ENCODE measurements at places on chromosomes 3 and 15.

- H3K27ac ChIP-seq, result no peak overlapping the region
- peaks cover 52% of the 10 kb centered on the region for H3K36me3 ChIP-seq
- H3K4me3 ChIP-seq, result no peak overlapping the region
- DNase-seq, result no peak
- H3K4me1 ChIP-seq, result peaks cover 36% of the 10 kb centered on the region
Observed at GRCh38 chr3:14128724-14129123, 3.9 kb downstream of the TMEM43 start.

DNA sequence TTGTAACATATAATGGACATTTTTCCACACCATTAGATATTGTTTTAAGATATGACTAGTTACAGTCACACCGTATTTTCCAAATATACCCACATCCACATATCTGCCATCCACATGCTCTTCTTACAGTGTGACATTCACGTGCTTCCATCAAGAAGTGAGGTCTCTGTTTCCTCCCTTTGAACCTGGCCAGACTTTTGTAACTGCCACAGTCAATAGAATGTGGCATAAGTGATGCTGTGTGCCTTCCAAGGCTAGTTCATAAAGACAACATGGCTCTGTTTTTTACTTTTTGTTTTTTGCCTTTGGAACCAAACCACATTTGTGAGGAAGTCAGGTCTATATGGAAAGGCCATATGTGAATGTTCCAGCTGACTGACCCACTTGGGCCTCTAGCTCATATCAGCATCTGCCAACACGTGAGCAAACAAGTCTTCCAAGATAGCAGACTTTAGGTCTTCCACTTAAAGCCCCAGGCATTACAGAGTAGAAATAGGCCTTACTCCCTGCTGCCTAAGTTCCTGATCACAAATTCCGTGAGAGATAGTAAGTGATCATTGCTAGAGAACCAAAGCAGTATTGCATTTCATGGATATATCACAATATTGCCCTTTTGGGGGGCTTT, 27.1 kb downstream of the EIF1B start:
- no peak for DNase-seq
- no peaks in the 10 kb centered on the region for H3K27me3 ChIP-seq
- no peak overlapping the region for H3K27ac ChIP-seq
- no peaks in the 10 kb centered on the region for H3K4me1 ChIP-seq
- no peaks in the 10 kb centered on the region for H3K36me3 ChIP-seq

- H3K4me1 ChIP-seq, result peaks cover 8% of the 10 kb centered on the region
- no peak overlapping the region for H3K4me3 ChIP-seq
- no peaks in the 10 kb centered on the region for H3K27me3 ChIP-seq
- no peaks in the 10 kb centered on the region for H3K36me3 ChIP-seq
- H3K27ac ChIP-seq, result no peak overlapping the region
Observed at GRCh38 chr3:133478624-133479023, 78.8 kb downstream of the BFSP2 start.

GRCh38 chr15:25728816-25729215, 134.3 kb downstream of the ATP10A start:
- no peak overlapping the region for H3K27ac ChIP-seq
- peaks cover 14% of the 10 kb centered on the region for H3K4me1 ChIP-seq
- H3K36me3 ChIP-seq, result peaks cover 20% of the 10 kb centered on the region
- DNase-seq, result no peak
- no peaks in the 10 kb centered on the region for H3K27me3 ChIP-seq
- no peak overlapping the region for H3K4me3 ChIP-seq
